K562 (cell line): ENCODE measurements at places on chromosomes 2 and 18.

DNA sequence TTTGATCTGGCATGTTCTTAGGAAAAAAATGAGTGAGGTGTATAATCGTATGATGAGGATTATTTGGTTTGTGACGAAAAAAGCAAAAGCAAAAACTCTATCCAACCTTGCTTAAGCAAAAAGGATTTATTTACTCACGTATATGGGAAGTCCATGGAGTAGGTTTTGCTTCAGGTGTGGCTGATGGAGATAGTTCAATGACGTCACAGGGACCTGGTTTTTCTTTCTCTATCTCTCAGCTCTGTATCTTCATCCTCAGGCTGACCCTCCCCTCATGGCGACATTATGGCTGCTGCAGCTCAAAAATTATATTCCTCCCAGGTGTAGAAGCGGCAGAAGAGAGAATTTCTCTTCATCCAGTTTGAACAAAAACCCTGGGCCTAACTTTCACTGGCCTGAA is 8.9 kb downstream of the TMSB10 start:
- H3K27ac ChIP-seq: no peak overlapping the region
- DNase-seq: no peak
- H3K27me3 ChIP-seq: no peaks in the 10 kb centered on the region
- peaks cover 1% of the 10 kb centered on the region; the same call in 1 of the 3 replicates for H3K4me1 ChIP-seq
- no peak overlapping the region for H3K4me3 ChIP-seq

DNA sequence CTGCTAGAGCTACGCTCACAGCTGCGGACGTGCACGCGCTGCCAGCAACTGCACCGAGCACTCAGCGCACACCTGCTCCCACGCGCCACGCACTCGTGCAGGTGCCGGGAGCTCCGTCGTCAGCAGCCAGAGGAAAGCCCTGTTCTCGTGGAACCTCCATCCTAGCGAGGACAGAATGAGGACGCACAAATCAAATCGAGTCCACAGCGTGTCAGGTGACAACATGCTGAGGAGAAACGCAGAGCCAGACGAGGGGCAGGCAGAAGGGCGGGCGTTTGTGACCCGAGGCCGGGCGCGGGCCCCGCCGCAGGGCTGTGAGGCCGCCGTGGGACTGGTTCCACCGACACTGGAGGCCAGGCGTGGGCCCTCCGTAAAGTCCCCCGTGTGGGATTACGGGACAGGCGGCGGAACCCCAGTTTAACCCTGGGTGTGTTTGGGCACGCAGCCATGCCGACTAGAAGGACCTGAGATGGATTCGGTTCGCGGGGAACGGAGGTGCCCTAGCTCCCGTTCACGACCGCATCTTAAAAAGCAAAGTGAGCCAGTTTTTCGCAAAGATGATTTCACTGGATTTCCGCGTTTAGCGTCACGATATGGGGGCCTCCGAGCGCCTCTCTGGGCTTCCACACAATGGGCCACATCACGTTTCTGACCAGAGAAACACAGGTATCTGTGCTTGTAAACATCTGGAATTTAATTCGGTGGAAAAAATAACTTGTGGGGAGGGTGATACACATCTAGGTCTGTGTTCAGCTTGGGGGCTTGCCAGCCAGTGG is 26.9 kb upstream of the ALKAL2 start:
- DNase-seq: no peak
- no peaks in the 10 kb centered on the region for H3K36me3 ChIP-seq
- no peak overlapping the region for H3K4me3 ChIP-seq
- peaks cover 56% of the 10 kb centered on the region for H3K27me3 ChIP-seq
- no peak overlapping the region for H3K27ac ChIP-seq

DNA sequence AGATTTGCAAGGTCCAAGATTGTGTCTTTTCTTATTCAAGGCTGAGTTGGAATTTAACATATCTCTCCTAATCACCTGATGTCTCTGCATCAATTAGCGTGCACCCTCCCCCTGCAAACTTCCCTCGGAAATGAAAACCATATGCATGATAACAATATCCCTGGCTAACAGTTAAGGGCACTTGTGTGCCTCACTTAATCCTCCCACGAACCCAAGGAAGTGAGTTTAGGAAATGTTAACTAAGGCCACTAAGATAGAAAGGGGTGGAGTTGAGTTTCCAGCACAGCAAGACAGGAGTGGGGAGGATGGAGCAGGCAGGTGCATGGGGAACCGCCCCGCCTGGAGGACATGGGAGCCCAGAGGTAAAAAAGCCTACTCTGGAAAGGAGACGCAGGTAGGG is 52.4 kb upstream of the PTMA start:
- no peak overlapping the region for H3K27ac ChIP-seq
- H3K4me1 ChIP-seq: peaks cover 4% of the 10 kb centered on the region
- no peaks in the 10 kb centered on the region for H3K36me3 ChIP-seq
- no peak for DNase-seq
- peaks cover 6% of the 10 kb centered on the region for H3K27me3 ChIP-seq

DNA sequence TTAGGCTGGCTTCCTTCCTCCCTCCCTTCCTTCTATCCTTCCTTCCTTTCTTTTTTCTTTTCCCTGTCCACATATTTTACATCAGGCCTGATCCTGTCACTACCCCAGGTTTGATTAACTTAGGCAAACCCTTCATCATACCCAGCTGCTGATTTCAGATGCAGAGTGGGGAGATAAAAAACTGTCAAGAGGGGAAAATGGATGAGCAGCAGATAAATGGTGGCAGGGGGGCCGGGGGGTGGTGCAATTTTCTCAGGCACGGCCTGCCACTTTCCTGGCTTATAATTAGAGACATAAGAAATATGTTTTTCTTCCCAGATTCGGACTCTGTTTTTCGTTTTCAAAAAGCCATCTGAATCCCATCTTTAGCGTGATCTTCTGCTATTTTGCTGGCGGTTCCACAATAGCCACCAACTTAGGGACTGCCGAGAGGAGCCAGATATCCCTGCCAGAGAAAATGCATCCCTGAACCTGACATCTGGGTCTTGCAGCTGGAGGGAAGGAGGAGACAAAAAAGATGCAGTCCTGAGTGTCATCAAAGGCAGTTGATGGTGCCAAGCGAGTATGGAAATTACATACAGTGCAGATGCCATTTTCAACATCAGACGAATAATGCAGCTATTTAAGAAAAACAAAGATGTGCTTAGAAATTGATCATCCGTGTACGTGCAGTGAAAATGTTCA is 49.9 kb downstream of the CXCR4 start:
- H3K4me1 ChIP-seq: no peaks in the 10 kb centered on the region
- H3K27ac ChIP-seq: no peak overlapping the region
- H3K4me3 ChIP-seq: no peak overlapping the region
- no peak for DNase-seq
- H3K36me3 ChIP-seq: no peaks in the 10 kb centered on the region

- H3K27me3 ChIP-seq: no peaks in the 10 kb centered on the region
- H3K27ac ChIP-seq: no peak overlapping the region
- no peak overlapping the region for H3K4me3 ChIP-seq
- H3K36me3 ChIP-seq: no peaks in the 10 kb centered on the region
- H3K4me1 ChIP-seq: no peaks in the 10 kb centered on the region
These were observed 9.8 kb upstream of the ZNF512 start for GRCh38 chr2:27572998-27573429.

GRCh38 chr2:111634995-111635538 is 248.9 kb downstream of the ANAPC1 start:
- DNase-seq: no peak
- no peaks in the 10 kb centered on the region for H3K27me3 ChIP-seq
- no peaks in the 10 kb centered on the region for H3K36me3 ChIP-seq

DNA sequence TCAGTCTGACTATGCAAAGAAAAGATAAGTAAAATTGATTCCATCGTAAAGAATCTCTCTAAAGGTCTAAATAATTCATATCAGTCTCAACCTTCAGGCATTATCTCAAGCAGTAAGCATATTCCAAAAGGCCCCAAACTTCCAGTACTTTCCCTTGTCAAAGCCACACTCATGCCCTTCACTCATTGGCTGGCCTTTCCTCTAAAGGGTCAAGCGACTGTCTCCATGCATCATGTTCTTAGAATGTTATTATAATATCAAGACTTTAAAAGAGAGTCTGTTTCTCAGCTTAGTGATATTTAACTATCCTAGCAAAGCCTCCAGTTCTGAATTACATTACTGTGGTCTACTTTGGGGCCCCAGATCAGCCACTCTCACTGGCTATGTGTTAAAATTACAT is 271.3 kb downstream of the MREG start:
- no peak overlapping the region for H3K4me3 ChIP-seq
- H3K27me3 ChIP-seq: no peaks in the 10 kb centered on the region
- no peaks in the 10 kb centered on the region for H3K36me3 ChIP-seq
- no peaks in the 10 kb centered on the region for H3K4me1 ChIP-seq
- no peak for DNase-seq

GRCh38 chr18:3041843-3042242 is 28.9 kb upstream of the LPIN2 start:
- H3K4me3 ChIP-seq: no peak overlapping the region
- H3K27me3 ChIP-seq: no peaks in the 10 kb centered on the region
- no peak for DNase-seq
- no peaks in the 10 kb centered on the region for H3K36me3 ChIP-seq
- peaks cover 20% of the 10 kb centered on the region for H3K4me1 ChIP-seq
- no peak overlapping the region for H3K27ac ChIP-seq

DNA sequence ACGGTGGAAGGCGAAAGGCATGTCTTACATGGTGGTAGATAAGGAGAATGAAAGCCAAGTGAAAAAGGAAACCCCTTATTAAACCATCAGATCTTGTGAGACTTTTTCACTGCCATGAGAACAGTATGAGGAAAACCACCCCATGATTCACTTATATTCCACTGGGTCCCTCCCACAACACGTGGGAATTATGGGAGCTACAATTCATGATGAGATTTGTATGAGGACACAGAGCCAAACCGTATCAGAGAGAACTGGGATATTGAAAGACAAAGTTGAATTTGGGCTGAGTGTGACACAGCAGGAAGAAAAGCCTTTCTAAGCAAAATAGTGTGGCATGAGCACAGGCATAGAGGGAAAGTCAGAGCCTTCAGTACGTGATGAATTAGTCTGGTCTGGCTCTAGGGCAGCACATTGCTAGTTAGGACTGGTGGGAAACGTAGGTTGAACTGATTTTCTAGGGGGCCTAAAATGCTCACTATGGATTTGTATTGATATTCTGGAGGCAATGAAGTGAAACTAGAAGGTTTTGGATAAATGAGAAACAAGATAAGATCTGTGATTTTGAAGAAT is 84.8 kb upstream of the RND3 start:
- H3K27ac ChIP-seq: no peak overlapping the region
- H3K27me3 ChIP-seq: no peaks in the 10 kb centered on the region
- no peaks in the 10 kb centered on the region for H3K4me1 ChIP-seq
- no peak overlapping the region for H3K4me3 ChIP-seq
- no peak for DNase-seq

- DNase-seq: no peak
- no peaks in the 10 kb centered on the region for H3K27me3 ChIP-seq
- peaks cover 8% of the 10 kb centered on the region; the same call in 1 of the 2 replicates for H3K4me1 ChIP-seq
- no peak overlapping the region for H3K4me3 ChIP-seq
- H3K27ac ChIP-seq: no peak overlapping the region
These were observed 149.5 kb downstream of the ATP9B start for GRCh38 chr18:79218605-79219190.

- H3K4me3 ChIP-seq: no peak overlapping the region
- no peaks in the 10 kb centered on the region for H3K36me3 ChIP-seq
These were observed 11.0 kb downstream of the IL18R1 start for GRCh38 chr2:102366406-102367112.

DNA sequence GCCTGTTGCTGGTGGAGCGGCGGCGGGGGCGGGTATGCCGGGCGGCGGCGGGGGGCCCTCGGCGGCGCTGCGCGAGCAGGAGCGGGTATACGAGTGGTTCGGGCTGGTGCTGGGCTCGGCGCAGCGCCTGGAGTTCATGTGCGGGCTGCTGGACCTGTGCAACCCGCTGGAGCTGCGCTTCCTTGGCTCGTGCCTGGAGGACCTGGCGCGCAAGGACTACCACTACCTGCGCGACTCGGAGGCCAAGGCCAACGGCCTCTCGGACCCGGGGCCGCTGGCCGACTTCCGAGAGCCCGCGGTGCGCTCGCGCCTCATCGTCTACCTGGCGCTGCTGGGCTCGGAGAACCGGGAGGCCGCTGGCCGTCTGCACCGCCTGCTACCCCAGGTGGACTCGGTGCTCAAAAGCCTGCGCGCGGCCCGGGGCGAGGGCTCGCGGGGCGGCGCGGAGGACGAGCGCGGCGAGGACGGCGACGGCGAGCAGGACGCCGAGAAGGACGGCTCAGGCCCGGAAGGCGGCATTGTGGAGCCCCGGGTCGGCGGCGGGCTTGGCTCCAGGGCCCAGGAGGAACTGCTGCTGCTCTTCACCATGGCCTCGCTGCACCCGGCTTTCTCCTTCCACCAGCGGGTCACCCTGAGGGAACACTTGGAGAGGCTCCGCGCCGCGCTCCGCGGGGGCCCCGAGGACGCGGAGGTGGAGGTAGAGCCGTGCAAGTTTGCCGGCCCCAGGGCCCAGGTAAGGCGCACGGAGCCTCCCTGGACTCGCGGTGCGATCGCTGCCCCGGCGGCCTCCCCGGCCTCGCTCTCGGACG is 1.0 kb downstream of the ZCCHC2 start:
- DNase-seq: peak; percentile 12
- H3K36me3 ChIP-seq: no peaks in the 10 kb centered on the region
- H3K4me1 ChIP-seq: peaks cover 21% of the 10 kb centered on the region; the same call in 2 of the 3 replicates
- peak overlapping the region; percentile 73 for H3K27ac ChIP-seq

- no peak for DNase-seq
- no peak overlapping the region for H3K27ac ChIP-seq
- H3K36me3 ChIP-seq: no peaks in the 10 kb centered on the region
- no peaks in the 10 kb centered on the region; the same call in 1 of the 3 replicates for H3K4me1 ChIP-seq
These were observed 60.3 kb downstream of the ARMC9 start for GRCh38 chr2:231258701-231259100.

DNA sequence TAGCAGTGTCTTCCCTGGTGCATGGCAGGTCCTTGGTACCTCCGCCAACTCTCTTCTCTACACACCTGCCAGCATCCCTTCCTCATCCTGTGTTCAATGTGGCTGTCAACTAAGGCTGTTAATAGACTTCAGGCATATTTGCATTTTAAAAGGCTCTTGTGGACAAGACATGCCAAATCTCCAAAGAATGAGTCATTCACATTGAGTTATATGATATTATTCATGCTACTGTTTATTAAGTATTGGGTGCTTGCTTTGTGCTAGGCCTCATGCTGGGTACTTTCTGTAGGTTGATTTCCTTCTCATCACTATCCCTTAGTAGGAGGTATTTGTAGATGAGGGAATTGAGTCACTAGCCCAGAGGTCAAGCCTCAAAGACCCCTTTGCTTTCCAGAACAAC is 5.2 kb downstream of the MYO1B start:
- no peak for DNase-seq
- H3K27ac ChIP-seq: no peak overlapping the region
- no peaks in the 10 kb centered on the region for H3K27me3 ChIP-seq

DNA sequence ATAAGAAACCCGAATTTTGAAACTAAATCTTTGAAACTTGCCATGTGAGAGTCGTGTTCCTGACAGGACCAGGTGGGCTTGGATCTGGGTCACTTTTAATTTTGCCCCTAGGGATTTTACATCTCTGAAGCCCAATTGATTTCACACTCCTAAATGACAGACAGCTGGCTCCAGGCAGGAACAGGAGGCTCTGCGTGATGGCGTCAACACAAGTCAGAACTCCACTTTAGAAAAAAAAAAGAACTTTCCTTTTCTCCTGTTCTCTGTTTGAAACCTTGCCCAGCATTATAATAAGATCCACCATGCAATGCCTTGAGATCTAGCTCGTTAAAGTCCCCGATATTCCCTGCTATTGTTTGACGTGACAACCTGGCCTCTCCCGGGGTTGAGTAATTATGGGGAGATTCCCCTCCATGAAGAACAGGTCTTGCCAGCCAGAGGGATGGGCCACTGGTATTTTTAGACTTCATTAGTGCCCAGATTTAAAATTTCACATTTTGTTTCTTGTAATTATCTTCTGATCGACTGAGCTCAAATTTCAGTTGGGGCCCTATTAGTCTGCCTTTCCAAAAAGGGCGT is 260.3 kb downstream of the KLHL29 start:
- H3K27me3 ChIP-seq: peaks cover 74% of the 10 kb centered on the region
- H3K36me3 ChIP-seq: no peaks in the 10 kb centered on the region
- no peak overlapping the region for H3K27ac ChIP-seq
- peaks cover 10% of the 10 kb centered on the region for H3K4me1 ChIP-seq
